ENCODE measurements at places on chromosomes 4 and X. TPM values are rescaled to one million over a fixed set of nuclear protein-coding genes. Genes with fewer than 3 reads are reported as not detected.

Gene ASB12
- total RNA-seq, result 0.44 TPM

GRCh38 chr4:19002170-19002569, 980.6 kb upstream of the LCORL start:
- no peak for DNase-seq
- H3K27me3 ChIP-seq, result no peaks in the 10 kb centered on the region

GRCh38 chr4:154465085-154465484, 26.5 kb downstream of the DCHS2 start:
- H3K27ac ChIP-seq, result no peak overlapping the region
- no peaks in the 10 kb centered on the region for H3K4me1 ChIP-seq
- peaks cover 19% of the 10 kb centered on the region for H3K27me3 ChIP-seq

DNA sequence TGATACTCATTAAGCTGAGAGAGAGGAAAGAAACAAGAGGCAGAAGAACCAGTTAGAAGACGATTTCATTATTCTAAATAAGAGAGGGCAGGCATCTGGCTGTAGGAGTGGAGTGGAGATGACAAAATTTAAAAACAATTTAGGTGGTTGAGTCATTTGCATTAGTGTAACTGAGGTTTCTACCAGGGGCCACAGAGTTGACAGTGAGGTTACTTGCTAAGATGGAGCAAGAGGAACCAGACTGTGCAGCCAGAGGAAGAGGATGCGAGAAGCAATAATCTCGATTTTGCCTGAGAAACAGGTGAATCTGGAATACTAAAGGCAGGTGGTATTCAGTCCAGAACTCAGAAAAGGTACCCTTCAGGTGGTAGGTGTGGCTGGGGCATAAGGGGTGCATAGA, 491.9 kb downstream of the MID1IP1 start:
- H3K27ac ChIP-seq, result no peak overlapping the region
- peaks cover 9% of the 10 kb centered on the region for H3K4me1 ChIP-seq
- no peaks in the 10 kb centered on the region for H3K27me3 ChIP-seq
- no peak overlapping the region for H3K4me3 ChIP-seq
- DNase-seq, result no peak

DNA sequence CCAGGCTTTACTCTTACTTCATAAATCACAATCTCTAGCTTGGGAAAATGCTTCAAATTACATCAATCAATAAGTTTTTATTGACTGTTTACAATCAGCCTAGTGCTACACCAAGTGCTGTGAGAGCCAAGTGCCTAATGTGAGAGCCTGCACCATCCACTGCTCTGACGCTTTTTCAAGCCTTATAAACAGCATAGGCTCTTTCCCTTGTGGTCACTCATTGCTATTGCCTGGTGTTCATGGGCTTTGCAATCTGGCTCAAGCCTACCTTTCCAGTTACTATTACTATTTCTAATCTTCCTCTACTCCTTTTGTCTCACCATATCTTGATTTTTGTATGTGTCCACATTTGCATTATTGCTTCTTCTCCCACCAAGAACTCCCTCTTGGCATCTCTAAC, 77.0 kb downstream of the REELD1 start:
- peaks cover 6% of the 10 kb centered on the region for H3K36me3 ChIP-seq
- H3K27ac ChIP-seq, result no peak overlapping the region
- H3K4me3 ChIP-seq, result no peak overlapping the region
- DNase-seq, result no peak
- H3K27me3 ChIP-seq, result no peaks in the 10 kb centered on the region
- H3K4me1 ChIP-seq, result no peaks in the 10 kb centered on the region

Gene FGF2
- total RNA-seq, result 26.2 TPM

Data from chondrocyte (in vitro differentiated cells).